Fibroblast of lung (primary cell): ENCODE measurements at places on chromosomes 5 and 9.

DNA sequence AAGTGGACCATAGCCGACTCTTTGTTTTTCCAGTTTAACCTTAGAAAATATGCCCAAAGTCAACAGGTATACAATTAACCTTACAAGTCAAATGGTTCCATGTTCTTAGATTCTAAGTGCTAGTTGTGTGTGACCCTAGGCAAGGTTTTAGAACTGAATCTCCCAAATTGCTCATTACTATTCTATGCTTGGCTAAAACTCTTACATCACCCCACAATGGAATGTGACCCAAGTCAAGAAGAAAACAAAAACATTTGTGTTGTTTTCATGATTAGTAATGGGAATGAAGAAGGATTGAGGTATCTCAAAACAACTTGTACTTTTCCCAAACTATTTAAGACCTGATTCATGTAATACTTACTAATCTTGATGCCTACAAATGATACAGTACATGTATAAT lies 159.2 kb downstream of the ARRDC3 start:
- DNase-seq = peak; percentile 25

- DNase-seq = no peak
These were observed 586.6 kb upstream of the TLE4 start for GRCh38 chr9:78985084-78985738.

DNA sequence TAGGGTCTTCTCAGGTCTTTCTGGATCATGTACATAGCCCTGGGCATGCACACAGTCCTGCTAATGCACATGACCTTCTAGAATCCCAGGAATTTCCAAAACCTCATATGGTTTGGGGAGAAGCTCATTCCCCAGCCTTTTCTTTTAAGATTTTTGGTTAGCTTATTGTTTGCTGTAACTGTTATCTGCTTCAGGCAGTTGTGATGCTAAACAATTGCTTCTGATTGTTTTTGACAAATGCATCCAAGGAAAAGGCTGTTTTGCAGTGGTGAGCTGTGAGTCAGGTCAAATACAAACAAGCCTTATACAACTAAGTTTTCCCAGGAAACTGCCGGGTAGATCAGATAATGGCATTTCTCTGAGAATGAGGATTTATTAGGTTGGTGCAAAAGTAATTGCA lies 32.7 kb downstream of the SMC5 start:
- DNase-seq = no peak

GRCh38 chr9:122346478-122347347 lies 24.1 kb upstream of the PTGS1 start:
- no peak for DNase-seq

- DNase-seq = no peak
These were observed 21.1 kb downstream of the UIMC1 start for GRCh38 chr5:176985516-176985915.

- peak; percentile 62 for DNase-seq
These were observed 155.3 kb downstream of the MACROH2A1 start for GRCh38 chr5:135243556-135244285.

DNA sequence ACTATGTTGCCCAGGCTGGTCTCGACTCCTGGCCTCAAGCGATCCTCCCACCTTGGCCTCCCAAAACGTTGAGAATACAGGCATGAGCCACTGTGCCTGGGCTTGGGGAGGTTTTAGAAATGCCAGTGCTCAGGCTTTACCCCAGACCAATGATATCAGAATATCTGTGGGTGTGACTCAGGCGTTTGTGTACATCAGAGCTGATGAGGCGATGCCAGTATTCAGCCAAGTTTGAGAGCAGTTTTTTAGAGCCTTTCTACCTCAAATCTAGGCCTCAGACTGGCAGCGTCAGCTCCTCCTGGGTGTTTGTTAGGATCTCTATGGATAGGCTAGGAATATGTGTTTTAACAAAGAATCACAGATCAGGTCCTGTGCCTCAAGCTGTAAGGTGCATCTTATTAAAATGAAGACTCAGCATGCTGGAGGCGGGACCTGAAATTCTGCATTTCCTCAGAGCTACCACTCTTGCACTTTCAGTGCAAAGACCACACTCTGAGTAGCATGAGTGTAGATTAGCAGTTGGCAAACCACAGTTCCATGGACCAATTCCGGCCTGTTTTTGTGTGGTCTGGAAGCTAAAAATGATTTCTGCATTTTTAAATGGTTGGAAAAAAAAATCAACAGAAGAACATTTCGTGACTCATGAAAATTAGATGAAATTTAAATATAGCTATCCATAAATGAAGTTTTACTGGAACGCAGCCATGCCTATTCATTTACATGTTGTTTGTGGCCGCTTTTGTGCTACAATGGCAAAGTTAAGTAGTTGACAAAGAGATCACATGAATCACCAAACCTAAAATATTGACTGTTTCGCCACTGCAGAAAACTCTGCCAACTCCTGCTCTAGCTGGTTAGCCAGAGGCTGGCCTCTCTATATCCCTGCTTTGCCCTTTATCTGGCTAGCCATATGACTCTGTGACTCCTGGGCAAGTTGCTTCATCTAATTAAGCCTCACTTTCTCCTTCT lies 92.2 kb downstream of the KLF4 start:
- DNase-seq = peak; percentile 82

DNA sequence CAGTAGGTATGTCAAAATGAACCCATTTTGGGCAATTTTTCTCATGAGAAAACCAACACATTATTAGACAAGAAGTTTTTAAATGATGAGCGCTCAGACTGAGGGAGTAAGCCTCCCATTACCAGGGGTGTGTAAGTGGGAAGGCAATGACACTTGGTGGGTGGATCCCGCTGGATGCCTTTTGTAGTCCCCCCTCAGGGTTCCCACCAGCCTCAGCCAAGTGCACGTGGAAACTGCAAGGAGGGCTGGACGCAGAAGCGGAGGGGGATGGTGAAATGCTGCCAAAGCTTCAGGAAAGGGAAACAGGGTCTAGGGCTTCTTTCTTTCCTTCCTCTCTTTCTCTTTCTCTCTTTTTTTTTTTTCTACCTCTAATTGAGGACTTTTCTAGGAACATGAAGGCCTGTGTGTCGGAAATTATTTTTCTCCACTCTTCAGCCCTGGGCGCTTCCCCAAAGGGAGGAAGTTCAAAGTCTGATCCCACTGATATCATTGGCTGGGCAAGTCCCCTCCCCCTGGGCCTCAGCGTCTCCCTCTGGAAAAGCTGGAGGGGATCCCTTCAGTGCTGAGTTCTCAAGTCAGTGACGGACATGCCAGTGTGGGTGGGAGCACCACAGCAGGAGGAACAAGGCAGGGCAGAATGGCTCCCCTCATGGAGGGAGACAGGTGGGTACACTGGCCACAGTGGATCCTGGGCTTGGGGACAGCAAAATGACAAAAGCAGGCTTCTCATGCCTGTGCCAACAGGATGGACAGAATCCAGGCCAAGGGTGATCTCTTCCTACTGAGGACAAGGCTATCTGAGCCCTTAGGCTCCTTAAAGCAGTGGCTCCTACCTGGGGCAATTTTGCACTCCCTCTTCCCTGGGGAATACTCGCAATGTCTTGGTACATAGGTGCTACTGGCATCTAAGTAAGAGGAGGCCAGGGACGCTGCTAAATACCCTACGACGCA lies 23.9 kb upstream of the SLC25A51 start:
- no peak for DNase-seq

DNA sequence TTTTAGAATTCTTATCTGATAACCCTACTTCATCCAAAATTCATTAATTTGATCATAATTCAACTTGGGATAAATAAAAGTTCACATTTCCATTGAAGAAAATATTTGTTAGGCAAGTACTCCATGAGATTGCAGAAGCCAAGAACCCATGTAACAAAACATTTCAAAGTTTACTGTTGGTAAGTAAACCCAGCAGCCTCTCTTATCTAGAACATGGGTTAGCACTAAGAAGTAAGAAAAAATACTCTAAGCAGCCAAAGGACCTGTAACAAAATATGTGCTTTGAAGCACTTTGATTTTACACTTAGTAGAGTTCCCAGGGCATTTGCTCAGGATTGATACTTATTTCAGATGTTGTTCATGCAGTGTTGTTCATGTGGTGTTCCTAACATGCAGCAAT lies 8.7 kb downstream of the MAP3K1 start:
- DNase-seq = no peak

- DNase-seq = no peak
These were observed 3.5 kb downstream of the LAMC3 start for GRCh38 chr9:131012396-131012917.

DNA sequence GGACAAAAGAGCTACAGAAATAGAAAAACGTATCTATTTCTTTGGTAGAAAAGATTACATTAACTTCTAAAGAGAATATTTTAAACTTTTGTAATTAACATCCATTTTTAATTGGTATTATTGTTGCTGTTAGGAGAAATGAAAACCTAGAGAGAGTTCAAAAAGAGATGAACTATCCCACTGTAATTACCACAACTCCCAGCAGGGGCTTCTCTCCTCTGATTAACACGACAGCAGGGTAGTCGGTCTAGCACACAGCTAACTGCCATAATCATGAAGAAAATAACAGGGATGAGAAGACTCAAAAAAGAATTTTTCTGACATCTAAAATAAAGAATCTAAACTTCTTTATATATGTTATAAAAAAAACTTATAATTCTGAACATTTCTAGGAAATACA lies 86.2 kb upstream of the CDH9 start:
- DNase-seq = peak; percentile 8

DNA sequence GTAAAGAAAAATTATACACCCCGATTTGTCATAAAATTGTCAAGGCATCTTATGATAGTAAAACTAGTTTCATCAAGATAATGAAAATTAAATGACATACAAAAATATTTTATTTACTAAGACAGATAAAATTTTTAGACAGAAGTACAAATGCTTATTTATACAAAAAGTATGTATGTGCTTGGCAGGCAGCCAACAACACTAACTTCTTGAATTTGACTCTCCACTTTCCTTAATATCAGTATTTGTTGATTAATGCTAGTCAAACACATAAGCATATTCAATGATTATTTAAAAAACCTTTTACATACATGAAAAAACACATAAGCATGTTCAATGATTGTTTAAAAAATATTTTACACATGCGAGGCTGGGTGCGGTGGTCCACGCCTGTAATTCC lies 1079.9 kb upstream of the CDH6 start:
- no peak for DNase-seq

GRCh38 chr9:72539824-72540347 lies 18.5 kb downstream of the TMC1 start:
- peak; percentile 40 for DNase-seq

GRCh38 chr5:17727098-17727497 lies 92.8 kb downstream of the TAF11L14 start:
- DNase-seq = no peak

DNA sequence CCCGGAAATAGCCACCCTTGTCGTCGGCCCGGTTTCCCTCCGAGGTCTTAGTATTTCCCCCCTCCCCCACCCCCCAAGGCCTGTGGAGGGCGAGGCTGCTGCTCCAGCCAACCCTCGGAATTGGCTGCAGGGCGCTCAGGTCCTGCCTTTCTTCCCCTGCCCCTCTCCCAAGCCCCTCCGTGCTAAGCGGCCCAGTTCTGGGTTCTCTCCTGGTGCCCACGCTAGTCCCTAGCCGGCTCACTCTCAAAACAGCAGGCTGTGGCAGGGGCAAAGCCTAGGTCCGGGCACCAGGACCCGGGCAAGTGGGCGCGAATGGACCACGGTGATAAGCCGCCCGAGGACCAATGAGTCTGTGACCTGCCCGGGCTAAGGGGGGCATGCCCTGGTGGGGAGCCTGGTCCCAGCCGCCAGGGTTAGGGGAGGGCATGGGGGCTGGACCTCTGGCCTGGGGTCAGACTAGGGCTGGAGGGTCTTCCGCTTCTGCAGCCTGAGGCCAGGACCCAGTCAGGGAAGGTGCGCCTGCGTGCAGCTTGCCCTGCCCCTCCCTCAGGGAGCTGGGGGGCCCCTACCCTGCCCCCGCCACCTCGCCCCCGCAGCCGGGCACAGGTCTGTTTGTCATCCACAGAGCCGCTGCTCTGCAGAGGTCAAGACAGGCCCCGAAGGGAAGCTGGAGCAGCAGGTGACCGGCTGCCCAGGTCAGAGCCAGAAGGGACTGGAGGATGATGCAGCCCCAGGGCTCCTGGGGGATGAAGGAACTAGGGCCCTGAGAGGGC lies 5.0 kb upstream of the IRX4 start:
- no peak for DNase-seq

DNA sequence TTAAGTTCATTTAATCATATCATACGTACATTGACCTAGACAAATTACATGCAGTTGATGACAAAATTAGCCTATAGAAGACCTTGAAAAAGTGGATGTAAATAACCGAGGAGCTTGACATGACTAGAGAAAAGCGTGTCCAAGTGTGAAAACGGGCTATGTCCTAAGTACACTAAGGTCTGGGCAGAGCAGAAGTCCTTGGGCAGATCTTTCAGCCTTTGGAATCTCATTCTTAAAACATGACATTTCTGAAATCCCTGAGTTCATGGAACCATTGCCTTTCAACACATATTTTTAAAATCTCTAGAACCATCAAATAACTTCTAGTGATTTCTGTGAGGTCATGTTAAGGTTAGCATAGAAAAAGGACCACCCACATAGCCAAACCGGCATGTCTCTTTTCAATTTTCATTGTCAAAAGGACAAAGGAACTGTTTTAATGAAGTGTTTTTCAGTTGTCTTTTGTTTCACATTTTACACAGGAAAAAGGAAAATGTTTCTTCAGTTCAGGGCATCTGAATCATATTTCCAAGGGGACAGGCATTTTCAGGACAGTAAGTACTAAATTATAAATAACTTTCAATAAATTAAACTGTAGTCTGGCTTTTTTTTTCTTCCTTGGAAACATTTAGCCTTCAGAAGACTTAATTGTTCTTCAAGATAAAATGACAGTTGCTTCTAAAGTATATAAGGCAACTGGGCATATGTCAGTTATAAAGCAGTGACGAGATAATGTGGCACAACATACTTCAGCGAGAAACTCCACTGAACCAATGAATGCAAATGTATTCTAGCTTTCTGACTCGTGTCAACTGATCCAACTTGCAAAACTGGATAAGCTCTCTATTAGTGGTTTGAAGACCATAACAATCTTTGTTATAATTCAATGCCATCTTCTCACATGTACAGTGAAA lies 416.8 kb downstream of the NFIB start:
- DNase-seq = peak; percentile 2

DNA sequence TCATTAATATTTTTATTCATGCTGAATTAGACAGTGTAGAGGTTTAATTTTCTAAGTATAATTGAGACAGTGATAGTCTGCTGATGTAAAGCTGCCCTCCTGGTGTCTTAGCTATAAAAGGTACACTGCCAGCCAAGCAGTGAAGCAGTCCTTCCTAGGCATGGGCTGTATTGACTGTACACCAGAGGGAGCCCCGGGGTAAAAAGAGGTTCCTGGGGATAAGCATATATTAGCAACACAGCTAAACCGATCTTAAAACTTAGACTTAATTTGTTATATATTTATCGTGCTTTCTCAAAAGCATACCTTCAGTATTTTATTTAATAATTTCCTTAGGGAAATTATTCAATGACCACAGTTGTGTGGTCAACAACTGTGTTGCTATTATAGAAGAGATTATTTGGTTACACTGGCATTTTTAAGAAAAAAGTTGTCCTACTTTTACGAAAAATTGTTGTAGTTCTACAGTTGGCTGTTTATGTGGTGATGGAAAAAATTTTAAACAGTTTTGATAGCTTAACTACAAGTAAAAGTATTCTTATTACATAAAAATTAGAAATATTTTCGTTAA lies 68.8 kb downstream of the ELL2 start:
- peak; percentile 68 for DNase-seq
